ENCODE measurements at places on chromosomes 5 and 9.

- no peak for DNase-seq
Observed at GRCh38 chr5:131932235-131932634, 13.2 kb downstream of the MEIKIN start.

DNA sequence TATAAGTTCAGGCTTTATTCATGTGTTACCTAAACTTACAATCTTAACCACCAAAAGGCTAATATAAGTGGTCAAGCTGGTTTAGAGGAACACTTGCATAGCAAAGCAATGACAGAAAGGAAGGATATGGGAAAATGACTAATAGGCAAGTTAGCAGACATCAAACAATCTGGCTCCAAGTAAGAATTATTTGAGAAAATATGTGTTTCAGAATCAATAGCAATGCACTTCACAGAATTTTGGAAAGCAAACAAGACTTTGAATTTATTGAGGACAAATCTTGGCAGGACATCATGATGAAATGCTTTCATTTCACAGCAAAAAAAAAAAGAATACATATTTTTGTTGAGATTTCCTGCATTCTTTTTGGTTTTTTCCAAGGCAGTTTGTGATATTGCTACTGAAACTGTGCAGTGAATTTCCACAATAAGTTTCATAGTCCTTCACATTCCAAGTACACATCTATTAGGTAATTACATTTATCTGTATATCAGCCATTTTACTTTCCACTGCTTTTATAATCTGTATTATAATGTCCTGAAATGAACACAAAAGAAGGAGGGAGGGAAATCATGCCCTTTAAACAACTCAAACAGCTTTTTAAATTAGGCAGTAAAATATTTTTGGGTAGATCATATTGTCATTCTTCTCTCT is 417.9 kb downstream of the NR2F1-AS1 start:
- peak; percentile 94 for DNase-seq

DNA sequence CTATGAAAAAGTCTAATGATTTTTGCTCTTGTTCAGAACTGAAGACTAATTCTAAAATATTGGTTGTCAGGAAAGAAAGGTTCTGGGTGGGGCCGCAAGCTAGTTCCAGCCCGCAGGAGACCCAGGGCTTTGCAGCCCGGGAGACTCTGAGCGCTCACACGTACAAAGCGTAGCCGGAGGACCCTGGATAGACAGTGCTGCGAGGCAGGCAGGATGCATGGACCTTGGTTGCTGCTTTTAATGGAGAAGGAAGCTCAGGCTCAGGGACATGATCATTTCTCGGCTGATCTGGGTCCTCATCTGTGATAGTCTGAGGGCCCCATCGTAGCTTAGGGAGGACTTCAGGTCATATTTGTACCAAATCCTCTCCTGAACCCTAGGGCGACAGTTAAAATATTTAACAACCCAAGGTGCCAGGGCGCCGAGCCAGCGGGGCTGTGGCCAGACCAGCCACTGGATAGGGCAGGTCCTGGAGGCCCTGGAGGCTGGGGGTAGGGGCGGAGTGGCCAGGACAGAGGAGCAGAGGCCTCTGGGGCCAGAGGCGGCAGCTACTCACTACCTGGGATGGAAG is 70.1 kb upstream of the UNC5A start:
- no peak for DNase-seq

DNA sequence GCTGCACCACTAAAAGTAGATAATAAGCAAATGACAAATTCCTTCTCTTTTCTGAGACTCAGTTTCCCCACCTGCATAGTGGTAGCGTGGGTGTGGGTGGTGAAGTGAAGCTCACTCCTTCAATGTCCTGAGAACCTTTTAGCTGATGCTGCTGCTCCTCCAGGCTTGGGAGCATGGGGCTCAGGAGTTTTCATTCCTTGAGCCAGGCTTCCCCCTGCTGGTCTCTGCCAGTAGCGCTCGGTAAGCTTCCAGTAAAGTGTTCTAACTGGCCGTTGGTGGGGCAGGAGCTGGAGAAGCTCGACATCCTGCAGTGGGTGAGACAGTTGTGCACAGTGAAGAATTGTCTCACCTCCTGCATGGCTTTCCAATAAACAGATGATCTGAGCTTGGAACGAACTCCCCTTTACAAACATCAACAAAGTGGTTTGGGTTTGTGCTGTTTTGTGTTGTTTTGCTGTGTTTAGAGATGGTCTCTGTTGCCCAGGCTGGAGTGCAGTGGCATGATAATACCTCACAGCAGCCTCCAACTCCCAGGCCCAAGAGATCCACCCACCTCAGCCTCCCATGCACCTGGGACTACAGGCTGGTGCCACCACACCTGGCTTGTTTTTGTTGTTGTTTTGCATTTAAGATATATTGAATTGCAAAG is 34.6 kb downstream of the SPARC start:
- peak; percentile 81 for DNase-seq

GRCh38 chr9:126986506-126986951 is 71.9 kb downstream of the RALGPS1 start:
- no peak for DNase-seq

DNA sequence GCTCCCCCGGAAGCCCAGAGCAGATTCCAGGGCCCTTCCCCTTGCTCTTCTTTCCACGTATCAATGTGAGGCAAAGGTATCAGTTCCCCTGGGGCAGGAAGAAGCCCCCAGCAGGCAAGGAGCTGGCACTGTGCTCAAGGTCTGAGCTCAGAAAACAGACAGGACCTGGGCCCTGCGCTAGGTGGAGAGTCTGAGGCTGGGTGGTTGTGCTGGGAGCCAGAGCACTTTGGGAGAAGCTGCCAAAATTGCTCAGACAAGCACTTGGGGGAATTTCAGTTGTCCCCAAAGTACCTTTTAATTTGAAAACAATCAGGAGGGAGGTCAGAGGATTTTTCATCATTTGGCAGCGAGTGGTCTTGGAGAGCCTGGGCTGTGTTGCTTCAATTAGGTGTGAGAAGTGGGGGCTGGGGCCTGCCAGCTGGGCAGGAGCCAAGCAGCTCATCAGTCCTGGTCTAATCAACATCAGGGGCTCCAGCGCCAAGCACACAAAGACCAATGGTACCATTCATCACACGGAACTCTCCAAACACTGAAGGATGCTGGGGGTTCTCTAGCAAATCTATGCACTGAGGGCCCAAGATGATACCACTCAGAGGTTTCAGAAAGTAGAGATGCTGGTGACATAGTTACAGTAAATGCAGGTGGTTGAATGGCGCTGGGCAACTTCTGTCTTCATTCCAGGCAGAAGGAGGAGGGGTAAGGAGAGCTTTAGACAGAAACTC is 176.5 kb downstream of the SNX18 start:
- DNase-seq, result no peak

GRCh38 chr9:120545701-120546550 is 34.0 kb downstream of the CDK5RAP2 start:
- no peak for DNase-seq

- DNase-seq, result peak; percentile 88
Observed at GRCh38 chr5:41788941-41789368, 81.3 kb downstream of the OXCT1 start.

GRCh38 chr5:166058660-166059059 is 2232.8 kb upstream of the WWC1 start:
- no peak for DNase-seq

GRCh38 chr9:73009649-73010288 is 56.9 kb upstream of the ALDH1A1 start:
- DNase-seq, result no peak

- DNase-seq, result peak; percentile 49
Observed at GRCh38 chr9:112601636-112602035, 115.0 kb downstream of the KIAA1958 start.

Data from fibroblast of skin of scalp (primary cell).